CD4-positive, CD25-positive, alpha-beta regulatory T cell (primary cell): ENCODE measurements at places on chromosomes 5 and 9. TPM values are rescaled to one million over a fixed set of nuclear protein-coding genes. Genes with fewer than 3 reads are reported as not detected.

DNA sequence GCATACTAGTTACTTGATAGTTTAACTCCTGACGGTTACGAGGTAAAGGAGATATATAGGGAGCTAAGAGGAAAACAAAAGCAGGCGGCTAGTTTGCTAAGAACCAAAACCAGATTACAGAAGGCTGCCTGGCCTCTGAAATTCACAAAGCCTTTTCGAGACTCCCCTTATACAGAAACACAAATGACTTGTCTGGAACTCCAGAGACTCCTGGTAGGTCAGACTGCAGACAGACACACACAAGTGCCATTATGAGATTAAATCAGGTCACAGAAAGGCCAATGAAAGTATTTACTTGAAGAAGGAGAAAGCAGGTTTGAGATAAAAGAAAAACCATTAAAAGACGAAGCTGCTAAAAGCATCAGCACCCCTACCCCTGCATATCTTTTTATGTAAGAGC is 142.5 kb upstream of the LRRTM2 start:
- no peak overlapping the region for H3K27ac ChIP-seq
- no peak overlapping the region for H3K4me3 ChIP-seq
- no peaks in the 10 kb centered on the region for H3K36me3 ChIP-seq
- no peaks in the 10 kb centered on the region for H3K27me3 ChIP-seq
- no peak for DNase-seq
- H3K4me1 ChIP-seq: no peaks in the 10 kb centered on the region

GRCh38 chr9:14906000-14906399 is 4.2 kb downstream of the FREM1 start:
- DNase-seq: no peak
- H3K4me1 ChIP-seq: no peaks in the 10 kb centered on the region
- no peaks in the 10 kb centered on the region for H3K36me3 ChIP-seq
- no peak overlapping the region for H3K27ac ChIP-seq

GRCh38 chr5:178489271-178489976 is 100.8 kb downstream of the COL23A1 start:
- no peak for DNase-seq
- H3K4me3 ChIP-seq: no peak overlapping the region
- H3K27me3 ChIP-seq: no peaks in the 10 kb centered on the region
- no peak overlapping the region for H3K27ac ChIP-seq

- no peak overlapping the region for H3K27ac ChIP-seq
- no peaks in the 10 kb centered on the region for H3K27me3 ChIP-seq
- no peaks in the 10 kb centered on the region for H3K36me3 ChIP-seq
Measured at GRCh38 chr5:13943676-13944075, 812 bp downstream of the DNAH5 start.

DNA sequence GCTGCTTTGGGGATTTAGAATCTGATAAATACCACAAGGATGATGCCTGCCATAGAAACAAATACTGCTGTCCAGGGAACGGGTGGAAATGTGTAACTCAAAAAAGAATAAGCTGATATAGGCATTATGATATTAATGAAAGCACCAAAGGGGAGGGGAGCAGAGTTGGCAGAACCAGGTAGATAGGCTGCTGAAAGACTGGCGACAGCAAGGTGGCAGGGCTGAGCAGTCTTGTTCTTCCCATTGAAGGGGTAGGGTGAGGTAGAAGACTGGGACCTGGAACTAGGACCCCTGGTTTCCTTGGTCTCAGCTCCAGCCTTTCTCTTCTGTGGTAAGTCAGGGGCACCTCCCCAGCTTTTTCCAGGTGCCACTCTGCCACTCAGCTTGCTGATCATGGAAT is 31.4 kb upstream of the TMOD1 start:
- H3K27ac ChIP-seq: no peak overlapping the region
- no peaks in the 10 kb centered on the region for H3K4me1 ChIP-seq
- no peak overlapping the region for H3K4me3 ChIP-seq

DNA sequence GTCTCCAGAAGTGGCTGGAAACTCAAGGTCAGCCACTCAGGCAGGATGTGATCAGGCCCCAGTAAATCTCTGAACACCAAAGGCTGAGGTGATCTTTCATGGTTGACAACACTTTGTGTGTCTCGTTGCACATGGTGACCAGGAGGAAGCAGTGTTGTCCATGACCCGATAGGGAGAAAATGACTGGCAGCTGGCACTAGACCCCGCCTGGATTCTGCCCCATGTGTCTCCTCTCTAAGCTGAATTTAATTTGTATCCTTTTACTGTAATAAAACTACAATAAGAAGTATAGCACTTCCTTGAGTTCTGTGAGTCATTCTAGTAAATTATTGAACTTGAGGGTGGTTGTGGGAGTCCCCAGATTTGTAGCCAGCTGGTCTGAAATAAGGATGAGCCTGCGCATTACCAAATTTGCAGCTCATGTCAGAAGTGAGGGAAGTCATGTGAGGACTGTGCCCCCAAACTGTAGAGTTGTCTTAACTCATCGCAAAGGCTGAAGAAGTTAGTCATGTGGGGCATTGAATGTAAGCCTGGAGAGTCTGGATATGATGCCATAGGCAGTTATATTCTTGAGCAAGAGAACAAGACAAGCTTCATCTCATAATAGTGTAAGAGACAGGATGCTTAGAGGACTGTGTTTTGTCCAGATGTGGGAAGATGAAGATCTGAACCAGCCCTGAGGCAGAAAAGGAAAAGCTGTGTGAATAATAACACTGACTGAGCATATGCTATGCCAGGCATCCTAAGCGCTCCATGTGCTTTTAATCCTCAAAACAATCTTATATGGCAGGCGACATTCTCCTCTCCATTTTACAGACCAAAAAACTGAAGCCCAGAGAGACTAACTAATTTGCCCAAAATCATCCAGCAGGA is 55.9 kb downstream of the TMEM215 start:
- no peaks in the 10 kb centered on the region for H3K4me1 ChIP-seq
- no peak overlapping the region for H3K4me3 ChIP-seq
- no peaks in the 10 kb centered on the region for H3K36me3 ChIP-seq
- no peak for DNase-seq
- H3K27me3 ChIP-seq: no peaks in the 10 kb centered on the region

DNA sequence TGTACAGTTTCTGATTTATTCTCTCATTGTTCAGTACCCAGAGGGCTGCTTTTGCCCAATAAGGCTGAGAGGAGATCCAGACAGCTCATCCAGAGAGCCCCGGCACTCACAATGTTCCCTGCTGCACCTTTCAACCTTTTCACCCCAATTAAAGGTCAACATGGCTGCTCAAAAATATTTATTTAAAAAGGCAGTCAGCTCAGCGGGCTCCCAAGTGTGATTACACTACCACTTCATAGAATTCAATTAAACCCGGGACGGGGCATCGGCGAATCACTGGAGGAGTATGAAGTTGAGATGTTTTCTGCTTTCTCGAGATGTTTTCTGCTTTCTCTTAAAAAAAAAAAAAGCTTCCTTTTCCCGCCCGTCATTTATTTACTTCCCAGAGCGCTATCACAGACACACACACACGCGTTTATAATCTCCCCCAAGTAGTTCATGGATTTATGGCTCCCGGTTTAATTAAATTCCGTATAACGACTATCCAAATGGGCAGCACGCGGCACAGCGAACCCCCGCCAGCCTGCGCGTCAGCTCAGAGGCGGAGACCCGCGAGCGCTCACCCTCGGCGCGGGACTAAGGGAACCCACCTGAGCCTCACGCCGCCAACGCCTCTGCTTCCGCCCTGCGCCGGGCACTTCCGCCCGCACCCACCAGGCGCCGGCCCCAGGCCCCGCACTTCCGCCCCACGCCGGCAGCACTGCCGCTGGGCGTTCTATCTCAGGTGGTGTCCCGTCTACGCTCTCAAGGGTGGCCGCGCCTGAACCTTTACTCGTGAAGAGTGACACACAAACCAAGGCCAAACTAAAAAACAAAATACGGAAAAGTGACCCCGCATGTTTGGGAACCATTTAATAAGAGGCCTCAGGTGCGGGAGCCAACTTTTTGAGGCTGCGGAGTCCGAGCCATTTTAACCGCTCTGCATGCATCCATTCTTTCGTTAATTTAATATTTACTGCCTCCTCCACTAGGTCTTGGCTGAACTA is at the start of gene C5orf63:
TSS of gene C5orf63 (minus strand) at position 642 of the 986 bp plus-strand sequence. CDS start 14,507 bp downstream, outside the sequence.
- no peaks in the 10 kb centered on the region for H3K27me3 ChIP-seq
- peak within 1 kb of the TSS; percentile 92 for H3K4me3 ChIP-seq
- peaks cover 9% of the 10 kb centered on the region for H3K36me3 ChIP-seq
- DNase-seq: peak; percentile 90
- H3K4me1 ChIP-seq: peaks cover 14% of the 10 kb centered on the region

DNA sequence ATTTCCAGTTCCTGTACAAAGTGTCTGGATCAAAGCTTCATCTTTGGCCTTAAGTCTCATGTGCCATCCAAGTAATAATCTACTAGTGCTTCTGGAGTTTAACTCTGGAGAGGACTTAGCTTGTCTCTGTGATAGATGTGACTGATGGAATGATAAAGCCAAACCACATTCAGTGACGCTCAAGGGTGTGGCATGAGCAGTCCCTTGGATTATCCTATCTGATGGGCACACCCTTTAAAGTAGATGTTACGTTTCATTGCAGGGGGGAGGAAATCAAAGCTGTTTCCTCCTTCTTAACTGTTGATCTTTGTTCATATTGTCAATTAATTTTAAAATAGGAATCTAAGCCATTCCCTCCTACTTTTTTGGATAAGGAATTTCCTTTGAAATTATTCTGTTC is 8.5 kb upstream of the EGFLAM start:
- no peak for DNase-seq
- H3K27ac ChIP-seq: no peak overlapping the region
- no peaks in the 10 kb centered on the region for H3K36me3 ChIP-seq
- no peaks in the 10 kb centered on the region for H3K27me3 ChIP-seq
- H3K4me3 ChIP-seq: no peak overlapping the region

DNA sequence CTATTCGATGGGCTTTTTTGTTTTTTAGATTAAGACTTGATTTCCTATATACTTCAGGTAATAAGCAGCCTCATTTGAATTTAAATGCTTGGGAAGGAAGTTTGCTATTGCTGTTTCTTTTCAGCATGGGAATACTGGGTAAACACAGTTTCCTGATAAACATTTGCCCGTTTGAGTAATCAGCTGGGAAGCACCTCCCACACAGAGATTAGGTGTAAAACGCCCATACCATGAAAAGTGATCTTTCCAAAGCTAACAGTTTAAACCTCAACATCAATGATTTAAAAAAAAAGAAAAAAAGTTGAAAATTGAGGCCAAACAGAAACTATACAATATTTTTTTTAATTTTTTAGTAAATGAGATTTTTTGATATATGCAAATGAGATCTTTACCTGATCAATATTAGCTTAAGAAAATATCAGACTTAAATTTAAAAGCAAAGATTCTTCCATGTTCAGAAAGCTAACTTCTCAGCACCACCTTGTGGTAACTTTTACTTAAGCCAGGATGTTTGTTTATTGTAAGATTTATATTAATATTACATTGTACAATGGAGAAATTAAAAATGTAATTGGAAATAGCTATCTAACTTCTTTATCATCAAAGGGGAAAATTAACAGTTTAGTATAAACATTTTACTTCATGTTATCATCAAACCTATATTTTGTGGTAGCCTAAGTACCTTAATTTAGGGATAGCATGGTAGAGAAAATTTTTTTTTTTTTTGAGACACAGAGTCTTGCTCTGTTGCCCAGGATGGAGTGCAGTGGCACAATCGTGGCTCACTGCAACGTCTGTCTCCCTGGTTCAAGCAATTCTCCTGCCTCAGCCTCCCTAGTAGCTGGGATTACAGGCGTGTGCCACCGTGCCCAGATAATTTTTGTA is 39.8 kb downstream of the F2RL2 start:
- peak; percentile 33 for DNase-seq
- no peaks in the 10 kb centered on the region for H3K4me1 ChIP-seq
- no peaks in the 10 kb centered on the region for H3K27me3 ChIP-seq
- H3K4me3 ChIP-seq: no peak overlapping the region
- H3K36me3 ChIP-seq: peaks cover 17% of the 10 kb centered on the region
- H3K27ac ChIP-seq: no peak overlapping the region

DNA sequence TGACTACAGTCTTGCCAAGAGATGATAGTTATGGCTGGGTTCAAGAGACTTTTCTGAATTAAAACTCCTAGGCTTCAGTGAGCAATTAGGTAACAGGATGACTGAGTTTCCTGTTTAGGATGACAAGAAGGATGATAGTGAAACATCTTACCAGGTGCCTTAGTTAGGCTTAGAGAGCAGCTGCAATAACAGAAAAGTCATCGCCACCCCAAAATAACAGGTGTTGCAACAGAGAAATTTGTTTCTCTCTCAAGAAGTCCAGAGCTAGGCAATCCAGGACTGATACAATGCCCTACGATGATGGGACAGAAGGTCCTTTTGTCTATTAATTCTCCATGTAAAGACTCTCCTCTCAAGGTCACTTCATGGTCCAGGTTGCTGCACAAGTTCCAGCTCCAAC is 361.8 kb downstream of the CAAP1 start:
- H3K27ac ChIP-seq: no peak overlapping the region
- H3K4me1 ChIP-seq: no peaks in the 10 kb centered on the region
- no peak for DNase-seq
- H3K27me3 ChIP-seq: no peaks in the 10 kb centered on the region
- H3K4me3 ChIP-seq: no peak overlapping the region

- no peaks in the 10 kb centered on the region for H3K27me3 ChIP-seq
- H3K36me3 ChIP-seq: no peaks in the 10 kb centered on the region
- H3K4me1 ChIP-seq: no peaks in the 10 kb centered on the region
Measured at GRCh38 chr5:162256711-162257110, 189.1 kb downstream of the GABRG2 start.

GRCh38 chr5:35160486-35161116 is 69.7 kb downstream of the PRLR start:
- H3K36me3 ChIP-seq: no peaks in the 10 kb centered on the region
- no peak overlapping the region for H3K4me3 ChIP-seq
- H3K4me1 ChIP-seq: no peaks in the 10 kb centered on the region
- no peak overlapping the region for H3K27ac ChIP-seq

- no peaks in the 10 kb centered on the region for H3K27me3 ChIP-seq
- H3K4me3 ChIP-seq: no peak overlapping the region
- H3K27ac ChIP-seq: no peak overlapping the region
- H3K36me3 ChIP-seq: no peaks in the 10 kb centered on the region
- no peaks in the 10 kb centered on the region for H3K4me1 ChIP-seq
- DNase-seq: no peak
Measured at GRCh38 chr5:5335700-5336264, 86.7 kb upstream of the ICE1 start.

DNA sequence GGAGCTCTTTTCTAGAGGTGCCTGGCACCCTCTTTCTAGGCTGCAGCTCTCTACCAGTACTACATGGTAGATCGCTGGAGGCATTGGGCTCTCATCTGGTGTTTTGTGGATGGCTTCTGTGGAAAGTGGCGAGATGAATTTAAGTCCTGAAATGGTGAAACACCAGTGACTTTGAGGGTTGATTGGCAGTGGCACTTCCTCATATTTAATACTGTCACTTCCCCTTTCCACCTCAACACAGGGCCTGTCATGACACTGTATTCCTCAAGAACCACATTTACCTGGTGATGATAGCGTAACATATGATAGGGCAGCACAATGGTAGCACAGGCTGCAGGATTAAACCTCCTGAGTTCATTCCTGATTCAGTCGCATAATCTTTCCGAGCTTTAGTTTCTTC is 132.1 kb downstream of the KDM4C start:
- DNase-seq: no peak
- no peak overlapping the region for H3K4me3 ChIP-seq
- peaks cover 27% of the 10 kb centered on the region for H3K36me3 ChIP-seq
- no peak overlapping the region for H3K27ac ChIP-seq

Gene SLC36A1
- 3.1 TPM for polyA plus RNA-seq

Gene ECM2
- not detected for polyA plus RNA-seq

Gene REEP2
- 0.21 TPM for polyA plus RNA-seq

Gene UGT3A1
- polyA plus RNA-seq: not detected

Gene ANXA2R
- polyA plus RNA-seq: 35.8 TPM
